ENCODE measurements at places on chromosomes 1 and 21. TPM values are rescaled to one million over a fixed set of nuclear protein-coding genes. Genes with fewer than 3 reads are reported as not detected.

RIPK4 gene
- total RNA-seq, result 26.9 TPM

FMO4 gene
- 7.1 TPM for total RNA-seq

SELENON gene
- total RNA-seq, result 90.0 TPM

KCNE2 gene
- total RNA-seq, result not detected

Data from prostate gland (tissue), 2 donors.